ENCODE measurements at places on chromosomes 4 and X.

GRCh38 chrX:54820737-54821136 lies 13.2 kb downstream of the MAGED2 start:
- DNase-seq = no peak

DNA sequence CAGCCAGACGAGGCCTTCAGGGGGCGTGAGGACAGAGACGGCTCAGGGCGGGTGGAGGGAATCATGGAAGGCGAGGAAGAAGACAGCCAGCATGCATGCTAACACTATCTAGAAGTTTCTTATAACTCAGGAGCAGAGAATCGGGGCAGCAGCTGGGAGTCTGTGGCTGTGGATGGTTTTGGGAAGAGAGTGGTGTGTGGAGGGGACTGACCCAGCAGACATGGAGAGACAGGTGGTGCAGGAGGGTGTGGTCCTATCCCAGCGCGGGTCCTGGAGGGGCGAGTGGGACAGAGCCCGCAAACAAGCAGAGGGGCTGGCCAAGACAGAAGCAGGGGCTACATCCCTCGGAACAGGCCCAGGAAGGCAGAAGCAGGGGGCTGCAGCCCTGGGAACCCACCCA lies 192.1 kb downstream of the AFAP1 start:
- DNase-seq = no peak

GRCh38 chr4:80073473-80074008 lies 512 bp upstream of the ANTXR2 start:
- DNase-seq = no peak

- DNase-seq = no peak
Observed at GRCh38 chr4:104365618-104366017, 129.1 kb downstream of the CXXC4 start.
